Spinal cord (tissue), 10 donors: ENCODE measurements at places on chromosomes 1 and 21.

- no peak for DNase-seq
- H3K27me3 ChIP-seq: no peaks in the 10 kb centered on the region
- H3K36me3 ChIP-seq: no peaks in the 10 kb centered on the region
- no peak overlapping the region for H3K4me3 ChIP-seq
Observed at GRCh38 chr1:163565166-163565565, 243.4 kb downstream of the NUF2 start.

- H3K27ac ChIP-seq: no peak overlapping the region
- H3K27me3 ChIP-seq: no peaks in the 10 kb centered on the region
- no peak overlapping the region for H3K4me3 ChIP-seq
- H3K4me1 ChIP-seq: no peaks in the 10 kb centered on the region
- DNase-seq: no peak
Observed at GRCh38 chr1:210218047-210218446, 14.5 kb upstream of the SERTAD4 start.

DNA sequence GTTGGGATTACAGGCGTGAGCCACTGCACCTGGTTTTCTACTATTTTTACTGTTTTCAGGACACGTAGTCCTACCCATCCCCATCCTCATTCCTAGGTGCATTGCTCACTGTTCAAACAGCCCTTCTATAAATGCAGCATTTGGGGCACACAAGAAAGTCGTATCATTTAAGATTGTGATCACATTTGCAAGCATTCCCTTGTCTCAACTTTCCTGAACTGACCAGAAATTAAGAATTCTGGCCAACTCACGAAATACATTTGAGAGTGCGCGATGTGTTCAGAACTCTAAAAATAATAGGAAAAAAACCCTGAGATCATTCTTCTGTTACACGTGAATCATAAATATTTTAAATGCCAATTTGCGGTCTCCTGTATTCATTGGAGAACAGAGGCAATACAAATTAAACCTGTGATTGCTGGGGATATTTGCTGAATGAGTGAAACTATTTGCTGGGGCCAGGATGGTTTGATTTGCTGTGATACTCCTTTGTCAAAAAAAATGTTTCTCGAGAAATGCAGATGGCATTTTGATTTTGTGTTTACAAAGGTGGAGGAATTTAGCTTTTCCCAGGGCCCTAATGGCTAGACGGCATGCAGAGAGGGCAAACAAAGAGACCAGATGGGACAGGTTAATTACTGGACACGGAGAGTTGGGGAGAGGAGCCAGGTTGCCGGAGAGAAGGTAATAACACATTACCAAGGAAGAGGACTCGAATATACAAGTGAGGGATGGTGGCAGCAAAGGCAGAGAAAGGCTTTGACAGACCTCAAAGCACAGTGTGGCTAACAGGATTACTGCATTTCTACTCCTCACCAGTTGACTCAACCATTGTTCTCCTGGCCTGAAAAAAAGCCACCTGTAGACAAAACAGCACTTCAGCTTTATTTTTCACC is 38.4 kb downstream of the STPG1 start:
- no peak overlapping the region for H3K27ac ChIP-seq
- no peaks in the 10 kb centered on the region for H3K4me1 ChIP-seq
- no peaks in the 10 kb centered on the region for H3K27me3 ChIP-seq
- H3K36me3 ChIP-seq: peaks cover 3% of the 10 kb centered on the region
- no peak for DNase-seq

DNA sequence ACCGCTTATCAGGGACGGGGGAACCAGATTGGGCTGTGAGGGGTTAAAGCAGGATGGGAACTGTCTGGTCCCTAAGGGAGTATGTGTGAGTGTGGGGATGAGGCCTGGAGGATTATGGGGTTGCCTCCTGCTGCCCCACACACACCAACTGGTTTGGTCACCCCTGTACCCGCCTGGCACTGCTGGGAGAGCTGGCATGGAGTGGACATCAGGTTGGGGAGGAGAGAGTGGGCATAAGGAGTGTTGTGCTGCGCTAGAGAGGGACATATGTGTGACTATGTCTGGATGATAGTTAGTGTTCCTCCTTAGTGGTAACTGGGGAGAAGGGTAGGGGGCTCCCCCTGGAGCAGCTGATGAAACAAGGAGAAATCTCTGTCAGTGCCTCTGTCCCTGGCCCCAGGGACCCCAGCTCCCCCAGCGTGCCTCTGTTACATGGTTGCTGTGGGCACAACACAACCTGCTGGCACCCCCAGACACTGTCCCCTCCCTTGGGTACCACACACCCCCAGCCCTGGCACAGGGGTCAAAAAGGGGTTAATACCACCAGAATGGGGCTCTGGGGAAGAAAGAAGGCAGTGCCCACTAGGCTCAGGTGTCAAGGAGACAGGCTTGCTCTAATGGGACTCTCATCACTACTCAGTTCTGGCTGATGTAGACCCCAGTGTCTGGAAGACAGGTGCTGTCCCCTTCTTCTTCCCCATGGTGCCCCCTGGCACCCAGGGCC is 1.9 kb downstream of the ZBTB7B start:
- peaks cover 9% of the 10 kb centered on the region for H3K36me3 ChIP-seq
- no peak for DNase-seq
- peak overlapping the region; percentile 68 for H3K4me3 ChIP-seq
- peaks cover 85% of the 10 kb centered on the region for H3K4me1 ChIP-seq

GRCh38 chr1:114341856-114342255 is 169.1 kb downstream of the TRIM33 start:
- no peak for DNase-seq
- no peaks in the 10 kb centered on the region for H3K36me3 ChIP-seq
- no peak overlapping the region for H3K4me3 ChIP-seq
- H3K4me1 ChIP-seq: peaks cover 11% of the 10 kb centered on the region

- peaks cover 6% of the 10 kb centered on the region for H3K36me3 ChIP-seq
- H3K27ac ChIP-seq: peak overlapping the region; percentile 98
- H3K4me3 ChIP-seq: peak overlapping the region; percentile 99
- no peak for DNase-seq
Observed at GRCh38 chr1:156766298-156767100, 836 bp upstream of the PRCC start.

GRCh38 chr1:88237058-88237457 is 447.0 kb upstream of the PKN2 start:
- H3K36me3 ChIP-seq: no peaks in the 10 kb centered on the region
- no peaks in the 10 kb centered on the region for H3K27me3 ChIP-seq
- no peak overlapping the region for H3K4me3 ChIP-seq
- no peaks in the 10 kb centered on the region for H3K4me1 ChIP-seq
- no peak for DNase-seq

DNA sequence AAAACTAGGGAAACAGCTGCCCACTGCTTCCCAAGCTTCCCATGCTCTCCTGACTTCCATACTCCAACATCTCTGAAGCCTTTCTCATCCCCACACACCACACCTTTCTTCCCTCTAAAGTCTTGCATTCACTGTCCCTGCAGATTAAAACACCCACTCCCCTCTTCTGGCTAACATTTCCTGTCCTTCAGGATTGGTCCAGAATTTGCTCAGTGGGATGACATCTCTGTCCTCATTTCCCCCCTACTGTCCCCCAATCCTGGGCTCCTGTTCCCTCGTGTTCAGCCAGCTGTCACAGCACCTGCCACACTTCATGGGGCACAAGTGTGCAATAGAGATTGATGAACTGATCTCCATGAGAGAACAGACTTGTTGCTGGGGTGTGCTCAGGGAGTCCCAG is 82.7 kb downstream of the KCND3 start:
- no peak overlapping the region for H3K27ac ChIP-seq
- DNase-seq: no peak
- peaks cover 48% of the 10 kb centered on the region for H3K4me1 ChIP-seq
- no peaks in the 10 kb centered on the region for H3K27me3 ChIP-seq
- H3K4me3 ChIP-seq: no peak overlapping the region

DNA sequence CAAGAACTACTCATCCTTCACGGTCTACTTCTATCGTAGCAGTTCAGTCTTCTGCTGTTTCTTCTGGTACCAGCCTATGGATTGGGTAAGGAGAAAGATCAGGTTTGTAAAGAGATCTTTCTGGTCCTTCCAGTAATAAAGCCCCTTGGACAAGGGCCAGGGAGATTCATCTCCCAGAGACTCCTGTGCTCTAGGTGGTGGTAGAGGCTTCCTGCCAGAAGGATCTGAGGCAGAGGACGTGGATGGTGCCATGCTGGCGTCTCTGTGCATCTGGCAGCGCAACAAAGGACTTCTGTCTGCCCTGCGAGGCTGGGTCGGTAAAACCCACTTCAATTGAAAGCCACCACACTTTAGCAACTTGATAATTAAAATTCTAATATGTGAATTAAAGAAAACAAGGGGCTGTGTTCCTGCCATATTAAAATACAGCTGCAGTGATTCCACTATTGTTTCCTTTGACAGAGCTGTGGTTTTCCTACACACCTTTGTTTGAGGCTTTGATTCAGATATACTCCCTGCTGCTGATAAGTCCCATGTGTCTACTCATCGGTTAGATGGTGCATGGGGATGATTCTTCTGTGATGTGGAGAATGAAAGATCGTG is 73.6 kb downstream of the ROR1 start:
- H3K27ac ChIP-seq: no peak overlapping the region
- H3K36me3 ChIP-seq: no peaks in the 10 kb centered on the region
- no peak overlapping the region for H3K4me3 ChIP-seq
- H3K27me3 ChIP-seq: no peaks in the 10 kb centered on the region
- no peak for DNase-seq

- peaks cover 20% of the 10 kb centered on the region for H3K4me1 ChIP-seq
- DNase-seq: no peak
- H3K27ac ChIP-seq: peak overlapping the region; percentile 82
- H3K4me3 ChIP-seq: peak overlapping the region; percentile 87
- H3K36me3 ChIP-seq: peaks cover 17% of the 10 kb centered on the region
Observed at GRCh38 chr1:150516050-150516591, 569 bp downstream of the FALEC start.

- H3K4me1 ChIP-seq: no peaks in the 10 kb centered on the region
- H3K27ac ChIP-seq: no peak overlapping the region
- no peak for DNase-seq
- no peaks in the 10 kb centered on the region for H3K36me3 ChIP-seq
- no peaks in the 10 kb centered on the region for H3K27me3 ChIP-seq
Observed at GRCh38 chr1:36748466-36748865, 265.8 kb upstream of the CSF3R start.

GRCh38 chr1:162530988-162531319 is 30.6 kb upstream of the UAP1 start:
- no peaks in the 10 kb centered on the region for H3K27me3 ChIP-seq
- H3K36me3 ChIP-seq: peaks cover 5% of the 10 kb centered on the region
- no peak for DNase-seq
- no peaks in the 10 kb centered on the region for H3K4me1 ChIP-seq
- H3K4me3 ChIP-seq: no peak overlapping the region
- no peak overlapping the region for H3K27ac ChIP-seq

GRCh38 chr1:62682531-62682930 is 5.7 kb downstream of the DOCK7 start:
- no peak overlapping the region for H3K4me3 ChIP-seq
- H3K27ac ChIP-seq: peak overlapping the region; percentile 12
- H3K4me1 ChIP-seq: peaks cover 8% of the 10 kb centered on the region
- H3K36me3 ChIP-seq: no peaks in the 10 kb centered on the region
- no peak for DNase-seq

DNA sequence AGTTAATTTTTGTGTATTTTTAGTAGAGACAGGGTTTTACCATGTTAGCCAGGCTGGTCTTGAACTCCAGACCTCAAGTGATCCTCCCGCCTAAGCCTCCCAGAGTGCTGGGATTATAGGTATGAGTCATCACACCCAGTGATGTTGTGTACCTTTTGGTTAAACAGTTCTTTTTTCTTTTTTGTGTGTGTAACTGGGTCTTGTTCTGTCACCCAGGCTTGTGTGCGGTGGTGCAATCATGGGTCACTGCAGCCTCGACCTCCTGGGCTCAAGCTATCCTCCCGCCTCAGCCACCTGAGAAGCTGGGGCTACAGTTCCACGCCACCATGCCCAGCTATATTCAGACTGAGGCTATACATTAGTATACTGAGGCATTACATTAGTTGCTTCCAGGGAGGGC is 37.8 kb downstream of the GABPB2 start:
- no peak overlapping the region for H3K4me3 ChIP-seq
- H3K27ac ChIP-seq: no peak overlapping the region
- no peaks in the 10 kb centered on the region for H3K4me1 ChIP-seq
- peaks cover 30% of the 10 kb centered on the region for H3K36me3 ChIP-seq

DNA sequence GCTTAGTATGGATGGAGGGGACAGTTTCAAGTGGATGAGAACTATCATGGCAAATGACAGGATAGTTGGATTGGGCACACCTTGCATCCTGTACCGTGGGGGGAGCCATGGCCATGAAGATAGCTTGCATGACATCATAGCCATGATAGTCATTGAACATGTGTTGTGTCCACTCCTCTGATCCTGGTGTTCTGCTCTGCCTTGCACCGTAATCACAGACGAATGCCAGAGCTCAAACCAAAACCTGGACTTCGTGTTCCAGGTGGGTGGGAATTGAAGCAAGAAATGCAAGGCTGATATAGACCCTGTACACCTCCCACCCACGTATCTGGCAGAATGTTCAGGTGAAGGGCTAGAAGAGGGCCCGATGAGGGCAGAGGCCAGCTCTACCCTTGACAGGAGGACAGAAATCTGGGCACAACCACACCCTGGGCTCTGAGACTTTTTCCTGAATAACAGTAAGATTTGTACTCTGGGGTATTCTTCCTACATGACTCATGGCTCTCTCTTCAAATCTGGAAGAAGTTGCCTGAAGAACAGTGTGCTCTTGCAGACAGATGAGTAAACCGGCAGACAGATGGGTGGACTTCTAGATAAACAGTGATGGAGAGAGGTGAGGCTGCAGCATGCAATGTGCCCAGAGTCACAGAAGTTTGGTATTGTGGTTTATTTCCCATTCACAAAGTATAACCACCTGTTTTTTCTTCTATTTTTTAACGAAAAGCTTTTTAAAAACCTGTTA is 45.0 kb downstream of the KCNJ6 start:
- H3K36me3 ChIP-seq: no peaks in the 10 kb centered on the region
- H3K27ac ChIP-seq: no peak overlapping the region
- H3K4me3 ChIP-seq: no peak overlapping the region
- DNase-seq: no peak
- no peaks in the 10 kb centered on the region for H3K27me3 ChIP-seq
- peaks cover 7% of the 10 kb centered on the region for H3K4me1 ChIP-seq

GRCh38 chr1:51326839-51327238 is 3.5 kb downstream of the TTC39A start:
- peaks cover 11% of the 10 kb centered on the region for H3K27me3 ChIP-seq
- H3K27ac ChIP-seq: no peak overlapping the region
- no peak for DNase-seq

- DNase-seq: peak; percentile 48
- peak overlapping the region; percentile 75 for H3K4me3 ChIP-seq
- H3K27me3 ChIP-seq: no peaks in the 10 kb centered on the region
- peak overlapping the region; percentile 47 for H3K27ac ChIP-seq
Observed at GRCh38 chr1:178037510-178038253, 56.2 kb upstream of the RASAL2 start.

DNA sequence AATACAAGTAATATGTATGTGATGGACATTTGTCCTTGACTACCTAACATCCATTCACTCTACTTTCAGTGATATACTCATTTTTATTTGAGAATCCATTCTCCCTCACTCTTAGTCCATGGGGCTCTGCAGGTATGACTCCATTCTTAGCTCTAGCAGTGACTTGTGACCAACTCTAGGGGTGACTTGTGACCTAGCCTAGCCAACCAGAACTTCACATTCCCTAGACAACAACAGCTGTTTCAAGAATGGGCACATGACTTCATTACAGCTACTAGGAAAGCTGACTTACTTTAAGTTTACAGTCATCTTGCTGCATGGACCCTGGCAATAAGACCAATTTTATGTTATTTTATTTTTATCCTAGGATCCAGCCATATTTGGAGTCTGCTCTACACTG is 23.6 kb upstream of the DDX59 start:
- H3K27me3 ChIP-seq: no peaks in the 10 kb centered on the region
- no peak overlapping the region for H3K4me3 ChIP-seq
- no peaks in the 10 kb centered on the region for H3K36me3 ChIP-seq
- H3K27ac ChIP-seq: no peak overlapping the region
- DNase-seq: no peak
- no peaks in the 10 kb centered on the region for H3K4me1 ChIP-seq
